ENCODE measurements at places on chromosomes 3 and 15.

- no peak for DNase-seq
Measured at GRCh38 chr3:34213478-34213877, 415.0 kb downstream of the PDCD6IP start.

GRCh38 chr3:38573556-38573955, 75.9 kb downstream of the SCN5A start:
- no peak for DNase-seq

DNA sequence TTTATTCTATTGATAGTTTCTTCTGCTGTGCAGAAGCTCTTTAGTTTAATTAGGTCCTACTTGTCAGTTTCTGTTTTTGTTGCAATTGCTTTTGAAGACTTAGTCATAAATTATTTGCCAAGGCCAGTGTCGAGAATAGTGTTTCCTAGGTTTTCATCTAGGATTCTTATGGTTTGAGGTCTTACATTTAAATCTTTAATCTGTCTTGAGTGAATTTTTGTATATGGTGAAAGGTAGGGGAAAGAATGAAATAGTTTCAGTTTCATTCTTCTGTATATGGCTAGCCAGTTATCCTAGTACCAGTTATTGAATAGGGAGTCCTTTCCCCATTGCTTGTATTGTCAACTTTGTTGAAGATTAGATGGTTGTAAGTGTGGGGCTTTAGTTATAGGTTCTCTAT, 10.6 kb upstream of the GCSAM start:
- no peak for DNase-seq

- no peak for DNase-seq
Measured at GRCh38 chr15:67188551-67189218, 65.8 kb downstream of the AAGAB start.

GRCh38 chr3:171417137-171417536, 43.1 kb downstream of the TNIK start:
- DNase-seq: no peak

GRCh38 chr3:160618363-160618762, 53.0 kb upstream of the KPNA4 start:
- DNase-seq: peak; percentile 74

GRCh38 chr3:107413264-107413663, 36.0 kb downstream of the CCDC54 start:
- no peak for DNase-seq

DNA sequence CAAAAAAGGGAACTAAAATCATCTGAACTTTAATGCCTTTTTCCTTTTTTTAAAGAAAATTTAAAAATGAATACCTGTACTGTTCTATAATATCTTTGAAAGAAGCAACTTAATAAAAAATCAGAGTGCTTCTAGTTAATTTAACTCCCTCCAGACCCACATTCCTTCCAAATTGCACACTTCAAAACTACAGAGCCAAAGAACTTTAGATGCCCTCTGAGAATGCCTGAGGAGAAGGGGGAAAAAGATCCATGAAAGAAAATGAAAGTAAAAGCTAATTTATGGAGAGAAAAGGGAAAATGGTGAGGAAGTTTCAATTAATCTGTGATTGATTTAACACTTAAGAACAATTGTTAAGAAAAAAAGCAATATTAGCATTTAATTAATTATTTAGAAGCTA, 1141.6 kb downstream of the IGSF11 start:
- no peak for DNase-seq

- peak; percentile 21 for DNase-seq
Measured at GRCh38 chr3:52385157-52385556, 59.7 kb downstream of the SEMA3G start.

DNA sequence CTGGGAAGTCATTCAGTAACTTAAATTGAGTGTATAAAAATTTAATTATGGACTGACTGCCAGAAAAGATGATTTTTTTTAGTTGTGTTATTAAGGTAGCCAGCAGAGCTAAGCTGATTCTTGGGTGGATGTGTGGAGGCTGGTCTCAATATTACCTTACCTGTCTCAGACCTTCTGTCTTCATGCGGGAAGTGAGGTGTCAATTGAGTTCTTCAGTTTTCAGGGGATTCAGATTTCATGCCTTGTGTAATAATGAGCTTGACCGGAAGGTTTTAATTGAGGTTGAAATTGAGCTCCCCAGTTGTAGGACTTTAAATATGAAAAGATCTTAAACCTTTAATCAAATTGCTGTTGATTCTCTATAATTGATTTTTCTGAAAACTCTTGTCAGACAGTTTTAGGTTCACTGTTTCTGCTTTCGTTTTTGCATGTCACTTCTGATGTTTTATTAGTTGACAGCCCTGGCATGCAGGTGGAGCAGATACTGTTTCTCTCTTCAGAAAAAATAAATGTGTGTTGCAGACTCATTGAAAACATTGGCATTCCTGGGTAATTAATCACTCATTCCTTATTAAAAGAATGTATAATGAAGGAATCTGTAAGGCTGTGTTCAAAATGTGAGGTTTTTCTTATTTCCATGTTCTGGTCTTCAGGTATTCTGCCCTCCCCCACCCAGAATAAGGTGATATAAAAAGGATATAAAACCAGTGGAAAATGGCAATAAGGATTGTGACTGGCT, 54.5 kb downstream of the PSMD6 start:
- DNase-seq: peak; percentile 82

DNA sequence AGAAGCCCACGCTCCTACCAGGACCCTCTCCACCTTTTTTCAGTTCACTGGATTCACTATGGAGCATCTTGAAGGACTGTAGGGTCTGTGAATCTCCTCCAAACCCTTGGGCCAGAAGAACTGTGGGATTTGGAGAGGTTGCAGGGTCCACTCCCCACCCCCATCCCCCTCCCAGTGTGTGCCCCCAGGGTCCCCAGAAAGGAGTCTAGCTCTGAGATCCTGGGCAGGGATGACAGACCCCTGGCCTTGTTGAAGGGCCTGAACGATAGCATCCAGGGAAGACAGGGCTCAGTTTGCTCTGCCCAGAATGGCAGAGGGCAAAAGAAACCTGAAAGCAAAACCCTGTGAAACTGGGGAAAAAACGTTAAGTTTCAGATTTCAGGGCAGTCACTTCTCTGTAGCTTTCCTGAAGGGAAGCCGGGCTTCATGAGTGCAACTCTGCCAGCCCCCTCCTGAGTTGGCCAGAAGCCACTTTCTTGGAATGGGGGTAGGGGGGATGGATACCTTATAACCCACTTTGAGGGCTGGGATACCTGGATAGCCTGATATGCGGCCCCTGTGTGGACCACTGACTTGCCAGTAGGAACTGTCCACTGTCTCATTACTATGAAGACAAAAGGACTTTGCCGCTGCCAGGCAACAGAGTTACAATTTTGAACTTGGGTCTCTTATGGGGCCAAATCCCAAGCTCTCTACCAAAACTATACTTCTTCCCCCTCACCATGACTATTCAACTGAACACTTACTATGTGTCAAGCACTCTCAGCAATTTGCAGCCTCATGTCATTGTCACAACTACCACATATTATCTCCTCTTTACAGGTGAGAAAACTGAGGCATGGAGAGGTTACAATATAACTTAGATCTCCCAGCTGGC, 1.6 kb upstream of the CISH start:
- no peak for DNase-seq

DNA sequence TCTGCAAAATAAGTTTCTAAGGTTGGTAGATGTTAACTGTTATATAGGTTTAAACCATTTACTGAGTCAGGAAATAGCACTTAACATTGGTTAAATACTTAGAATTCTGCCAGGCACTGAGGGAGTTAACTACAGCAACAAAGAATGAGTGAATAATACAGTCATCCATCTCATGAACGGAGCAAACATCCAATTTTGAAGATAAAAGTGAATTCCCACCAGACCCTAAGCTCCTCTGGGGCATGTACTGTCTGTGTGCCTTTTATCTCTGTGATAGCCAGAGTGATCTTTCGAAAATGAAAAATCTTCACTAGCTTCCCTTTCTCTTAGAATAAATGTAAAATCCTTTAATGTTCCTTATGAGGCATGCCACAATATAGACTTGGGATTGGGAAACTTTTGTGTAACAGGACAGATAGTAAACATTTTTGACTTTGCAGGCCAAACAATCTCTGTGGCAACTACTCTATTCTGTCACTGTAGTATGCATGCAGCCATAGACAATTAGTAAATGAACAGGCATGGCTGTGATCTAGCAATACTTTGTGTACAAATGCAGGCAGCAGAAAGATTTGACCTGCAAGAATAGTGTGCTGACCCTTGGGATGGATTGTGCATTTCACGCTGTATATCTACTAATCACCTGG, 294.5 kb upstream of the LMCD1 start:
- no peak for DNase-seq

- peak; percentile 18 for DNase-seq
Measured at GRCh38 chr15:69893863-69894262, 203.9 kb downstream of the TLE3 start.

DNA sequence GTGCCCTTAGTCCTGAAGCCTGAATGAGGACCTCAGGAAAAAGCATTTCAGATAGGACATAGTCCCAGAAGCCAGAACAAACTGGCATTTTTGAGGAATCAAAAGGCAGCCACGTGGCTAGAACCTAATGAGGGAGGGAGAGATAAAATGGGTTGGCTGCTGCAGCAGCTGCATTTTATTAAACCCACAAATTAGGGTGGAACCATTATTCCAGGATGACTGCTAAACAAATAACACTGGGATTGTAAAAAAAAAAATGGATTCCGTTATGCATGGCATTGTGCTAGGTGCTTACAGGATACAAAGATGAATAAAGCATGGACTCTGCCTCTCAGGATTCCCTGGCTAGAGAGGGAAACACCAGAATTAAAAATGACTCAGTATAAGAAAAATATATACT, 141.5 kb downstream of the SATB1 start:
- DNase-seq: no peak

DNA sequence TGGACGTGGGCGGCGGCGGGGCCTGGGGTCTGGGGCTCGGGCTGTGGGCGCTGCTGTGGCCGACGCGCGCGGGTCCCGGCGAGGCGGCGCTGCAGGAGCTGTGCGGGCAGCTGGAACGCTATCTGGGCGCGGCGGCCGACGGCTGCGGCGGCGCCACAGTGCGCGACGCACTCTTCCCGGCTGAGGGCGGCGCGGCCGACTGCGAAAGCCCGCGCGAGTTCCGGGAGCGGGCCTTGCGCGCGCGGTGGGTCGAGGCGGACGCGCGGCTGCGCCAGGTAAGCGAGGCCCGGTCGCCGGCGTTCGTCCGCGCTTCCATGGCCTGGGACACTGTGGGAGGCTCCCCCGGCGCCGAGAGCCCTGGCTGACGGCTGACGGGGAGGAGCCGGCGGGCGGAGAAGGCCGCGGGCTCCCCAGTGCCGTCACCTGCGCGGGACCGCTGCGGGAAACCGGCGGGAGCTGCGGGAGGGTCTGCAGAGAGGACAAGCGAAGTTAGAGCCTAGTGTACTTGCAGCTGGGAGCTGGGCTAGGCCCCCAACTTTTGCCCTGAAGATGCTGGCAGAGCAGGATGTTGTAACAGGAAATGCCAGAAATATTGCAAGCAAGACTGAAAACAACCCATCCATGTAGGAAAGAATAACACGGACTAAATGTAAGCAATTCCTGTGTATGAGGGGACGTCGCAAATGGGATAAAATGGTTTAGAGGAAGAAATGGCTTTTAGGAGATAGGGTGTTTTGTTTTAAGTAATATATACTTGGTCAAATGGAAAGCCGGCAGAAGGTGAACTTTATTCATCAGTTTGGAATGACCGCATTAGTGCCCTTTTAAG, 847 bp downstream of the WHAMM start:
- peak; percentile 69 for DNase-seq

DNA sequence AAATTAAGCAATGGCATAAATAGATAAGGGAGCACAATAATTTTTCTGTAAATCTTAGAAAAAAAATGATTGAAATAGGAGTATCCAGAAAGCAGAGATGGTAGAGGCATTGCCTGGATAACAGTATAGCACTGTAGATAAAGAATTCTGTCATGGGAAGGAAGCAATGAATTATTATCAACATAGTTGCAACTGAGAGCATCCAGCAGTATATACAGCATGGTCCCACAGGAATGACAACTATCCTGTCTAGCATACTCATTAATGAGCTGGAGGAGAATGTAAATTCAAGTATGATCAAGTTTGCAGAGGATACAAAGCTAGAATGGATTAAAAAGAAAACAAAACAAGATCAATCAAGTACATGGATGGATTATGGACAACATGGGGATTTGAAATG, 90.8 kb downstream of the DPH6 start:
- no peak for DNase-seq

DNA sequence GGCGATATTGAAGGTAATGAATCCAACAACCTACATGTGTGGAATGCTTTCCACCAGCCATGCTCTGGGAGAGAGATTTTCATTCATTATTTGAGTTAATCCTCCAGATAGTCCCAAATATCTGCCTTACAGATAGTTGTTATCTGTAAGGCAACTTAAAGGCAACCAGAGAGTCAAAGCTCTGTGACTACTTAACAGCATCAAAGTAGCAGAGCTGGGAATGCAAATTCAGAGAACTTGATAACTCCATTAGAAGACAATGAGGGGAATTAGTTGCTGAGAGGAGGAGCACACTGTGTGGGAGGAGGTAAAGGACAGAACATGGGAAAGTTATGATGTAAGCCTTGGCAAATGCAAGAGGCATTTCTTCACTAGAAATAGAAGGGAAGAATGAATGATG, 10.5 kb upstream of the CRBN start:
- DNase-seq: no peak

DNA sequence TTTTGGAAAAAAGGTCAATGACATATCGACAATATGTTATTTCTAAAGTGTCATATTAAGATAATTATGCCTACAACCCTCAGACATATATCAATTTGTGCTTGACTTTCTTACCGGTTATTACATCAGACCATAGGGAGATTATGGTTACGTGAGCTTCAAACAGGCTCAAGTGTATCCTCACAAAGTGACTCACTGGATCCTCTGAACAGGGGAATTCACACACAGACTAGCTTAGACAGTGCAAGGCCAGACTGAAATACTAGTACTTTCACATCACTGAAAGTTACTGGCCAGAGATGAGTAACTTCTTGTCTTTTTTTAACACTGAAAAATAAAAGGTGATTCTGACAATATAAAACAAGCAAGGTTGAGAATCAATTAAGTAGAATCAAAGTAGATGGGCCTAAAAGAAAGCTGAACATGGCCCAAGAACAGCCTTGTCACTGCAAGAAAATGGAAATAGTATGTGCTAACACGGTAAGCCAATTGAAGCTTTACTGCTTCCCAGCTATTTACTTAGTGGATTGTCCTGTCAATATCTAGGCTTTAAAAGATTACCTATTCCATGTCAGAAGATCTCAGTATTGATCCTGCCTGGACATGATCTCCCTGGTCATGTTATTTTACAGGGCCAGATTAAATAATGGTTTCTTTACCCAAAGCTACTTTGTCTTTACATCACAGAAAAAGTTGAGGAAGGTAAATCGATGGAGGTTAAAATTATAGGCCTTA, 848.6 kb downstream of the ROBO1 start:
- DNase-seq: peak; percentile 12
